Stimulated activated CD8-positive, alpha-beta memory T cell treated with anti-CD3 and anti-CD28 coated beads, Interleukin-2, amount 100 ng/mL, for 1 hour (primary cell): ENCODE measurements at places on chromosomes 1 and 21.
A peak's percentile ranks its signal among the peaks of the same experiment; 100 is the strongest.

- no peak for DNase-seq
These were observed 62.5 kb downstream of the COQ8A start for GRCh38 chr1:227002531-227003049.

- no peak for DNase-seq
These were observed 34.5 kb downstream of the POFUT2 start for GRCh38 chr21:45253180-45253579.

GRCh38 chr1:193123751-193124150 is 1.9 kb downstream of the CDC73 start:
- no peak for DNase-seq

- DNase-seq, result no peak
These were observed 5.9 kb upstream of the PRKAA2 start for GRCh38 chr1:56639211-56639610.

DNA sequence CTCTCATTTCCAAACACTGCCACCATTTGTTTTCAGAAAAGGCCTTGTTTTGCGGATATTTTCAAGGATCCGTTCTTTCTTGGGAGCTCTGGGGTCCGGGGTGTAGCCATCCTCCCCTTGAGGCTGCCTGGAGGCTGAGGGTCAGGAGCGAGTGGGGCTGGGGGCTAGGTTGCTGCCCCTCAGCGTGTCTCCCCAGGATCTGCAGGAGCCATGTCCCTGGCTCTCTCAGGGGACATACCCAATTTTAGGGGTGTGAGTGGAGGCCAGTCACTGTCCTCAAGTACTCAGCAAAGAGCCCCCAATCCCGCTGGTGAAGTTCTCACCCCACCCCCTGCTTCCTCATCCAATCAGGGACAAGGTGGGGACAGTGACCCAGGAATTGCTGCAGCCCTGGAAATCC is 15.0 kb upstream of the PRDM16 start:
- DNase-seq, result no peak

DNA sequence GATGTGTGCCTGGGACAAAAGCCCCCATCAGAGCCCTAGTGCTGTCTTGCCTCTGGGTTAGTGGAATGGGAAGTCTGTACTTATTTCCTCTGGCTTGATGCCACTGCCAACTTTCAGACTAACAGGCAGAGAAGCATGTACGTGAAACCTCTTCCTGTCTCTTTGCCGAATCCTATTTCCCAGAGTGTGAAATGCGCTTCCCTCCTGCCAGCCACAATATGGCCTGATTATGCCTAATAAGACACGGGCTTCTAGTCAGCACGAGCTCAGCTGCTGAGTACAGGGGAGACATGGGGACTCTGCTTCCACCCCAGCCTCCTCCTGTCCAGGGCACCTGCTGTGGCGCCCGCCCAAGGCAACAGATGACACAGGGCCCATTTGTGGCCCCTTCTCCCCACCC is 111.4 kb downstream of the KCND3 start:
- no peak for DNase-seq

DNA sequence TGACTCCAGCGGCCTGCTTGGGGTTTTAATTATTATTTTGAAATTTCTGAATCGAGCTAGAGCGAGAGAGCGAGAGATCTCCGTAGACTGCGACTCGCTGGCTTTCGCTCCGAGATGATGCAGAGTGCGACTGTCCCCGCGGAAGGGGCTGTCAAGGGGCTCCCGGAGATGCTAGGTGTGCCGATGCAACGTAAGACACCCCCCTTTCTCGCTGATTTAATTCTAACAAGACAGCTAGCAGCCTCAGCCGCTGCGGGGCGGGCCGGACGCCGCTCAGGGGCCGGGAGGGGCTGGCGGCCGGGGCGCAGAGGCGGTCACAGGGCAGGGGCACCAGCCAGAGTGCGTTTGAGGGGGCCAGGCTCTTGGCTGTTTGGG is 339 bp downstream of the LHX4 start:
- DNase-seq, result no peak

GRCh38 chr1:71193153-71193552 is 112.3 kb upstream of the ZRANB2 start:
- no peak for DNase-seq

DNA sequence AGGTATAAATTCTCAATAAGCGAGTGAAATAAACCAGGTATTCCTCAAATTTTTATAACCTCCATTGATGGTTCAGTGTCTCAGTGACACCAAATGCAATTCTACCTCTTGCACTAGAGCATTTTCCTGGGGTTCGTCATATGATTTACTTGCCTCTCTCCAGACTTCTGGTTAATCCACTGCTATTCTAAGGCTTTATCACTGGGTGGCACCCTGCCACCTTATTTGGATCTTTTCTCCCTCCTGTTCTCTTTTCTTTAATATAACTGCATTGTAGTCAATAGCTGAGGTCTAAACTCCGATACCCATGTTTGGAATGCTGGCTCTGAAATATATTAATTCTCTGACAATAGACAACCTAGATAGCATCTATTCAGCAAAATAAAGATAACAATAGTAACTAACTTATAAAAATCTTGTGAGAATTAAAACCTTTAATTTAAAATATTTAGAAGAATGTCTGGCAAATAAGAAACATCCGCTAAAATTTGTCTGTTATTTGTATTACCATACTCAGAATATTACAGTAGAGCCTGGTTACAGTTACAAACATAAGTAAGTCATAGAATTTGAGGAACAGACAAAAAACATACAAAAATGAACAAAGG is 436.4 kb downstream of the PLA2G4A start:
- no peak for DNase-seq

DNA sequence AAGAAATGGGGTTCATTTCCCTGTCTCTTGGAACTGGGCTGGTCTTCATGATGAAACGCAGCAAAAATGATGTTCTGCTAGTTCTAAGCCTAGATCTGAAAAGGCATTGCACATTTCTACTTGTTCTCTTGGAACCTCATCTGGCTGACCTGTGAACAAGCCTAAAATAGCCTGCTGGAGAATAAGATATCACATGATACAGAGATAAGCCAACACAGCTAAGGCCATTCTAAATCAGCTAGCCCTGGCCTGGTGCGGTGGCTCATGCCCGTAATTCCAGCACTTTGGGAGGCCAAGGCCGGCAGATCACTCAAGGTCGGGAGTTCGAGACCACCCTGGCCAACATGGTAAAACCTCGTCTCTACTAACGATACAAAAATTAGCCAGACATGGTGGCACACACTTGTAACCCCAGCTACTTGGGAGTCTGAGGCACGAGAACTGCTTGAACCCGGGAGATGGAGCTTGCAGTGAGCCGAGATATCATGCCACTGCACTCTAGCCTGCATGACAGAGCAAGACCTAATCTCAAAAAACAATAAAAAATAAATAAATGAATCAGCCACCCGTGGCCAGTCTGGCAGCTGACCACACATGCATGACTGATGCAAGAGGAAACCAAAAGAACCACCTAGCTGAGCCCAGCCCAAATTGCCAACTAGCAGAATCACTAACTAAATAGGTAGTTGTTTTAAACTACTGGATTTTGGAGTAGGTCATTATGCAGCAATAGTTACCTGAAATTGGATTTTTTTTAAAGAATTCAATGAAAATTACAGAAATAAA is 18.0 kb downstream of the CD244 start:
- DNase-seq, result no peak

GRCh38 chr1:195794225-195794624 is 814.0 kb downstream of the KCNT2 start:
- no peak for DNase-seq

DNA sequence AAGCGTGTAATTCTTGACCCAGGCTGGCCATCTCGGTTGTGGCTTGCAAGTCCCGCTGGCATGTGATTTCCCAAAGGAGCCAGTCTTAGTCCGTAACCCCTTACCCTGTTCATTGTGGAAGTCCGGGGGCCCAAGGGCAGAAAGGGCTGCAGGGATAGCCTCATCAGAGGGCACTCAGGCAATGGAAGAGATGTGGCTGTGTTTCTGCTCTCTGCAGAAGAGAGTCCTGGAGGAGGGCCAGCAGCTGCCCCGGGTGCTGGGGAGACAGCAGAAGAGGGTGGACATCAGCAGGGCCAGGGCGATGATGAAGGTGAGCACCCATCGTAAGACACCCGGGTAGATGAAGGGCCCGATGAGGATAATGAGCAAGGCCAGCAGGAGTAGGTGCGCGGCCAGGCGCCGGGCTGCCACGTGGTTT is 830 bp downstream of the RNF186 start:
- DNase-seq, result no peak

DNA sequence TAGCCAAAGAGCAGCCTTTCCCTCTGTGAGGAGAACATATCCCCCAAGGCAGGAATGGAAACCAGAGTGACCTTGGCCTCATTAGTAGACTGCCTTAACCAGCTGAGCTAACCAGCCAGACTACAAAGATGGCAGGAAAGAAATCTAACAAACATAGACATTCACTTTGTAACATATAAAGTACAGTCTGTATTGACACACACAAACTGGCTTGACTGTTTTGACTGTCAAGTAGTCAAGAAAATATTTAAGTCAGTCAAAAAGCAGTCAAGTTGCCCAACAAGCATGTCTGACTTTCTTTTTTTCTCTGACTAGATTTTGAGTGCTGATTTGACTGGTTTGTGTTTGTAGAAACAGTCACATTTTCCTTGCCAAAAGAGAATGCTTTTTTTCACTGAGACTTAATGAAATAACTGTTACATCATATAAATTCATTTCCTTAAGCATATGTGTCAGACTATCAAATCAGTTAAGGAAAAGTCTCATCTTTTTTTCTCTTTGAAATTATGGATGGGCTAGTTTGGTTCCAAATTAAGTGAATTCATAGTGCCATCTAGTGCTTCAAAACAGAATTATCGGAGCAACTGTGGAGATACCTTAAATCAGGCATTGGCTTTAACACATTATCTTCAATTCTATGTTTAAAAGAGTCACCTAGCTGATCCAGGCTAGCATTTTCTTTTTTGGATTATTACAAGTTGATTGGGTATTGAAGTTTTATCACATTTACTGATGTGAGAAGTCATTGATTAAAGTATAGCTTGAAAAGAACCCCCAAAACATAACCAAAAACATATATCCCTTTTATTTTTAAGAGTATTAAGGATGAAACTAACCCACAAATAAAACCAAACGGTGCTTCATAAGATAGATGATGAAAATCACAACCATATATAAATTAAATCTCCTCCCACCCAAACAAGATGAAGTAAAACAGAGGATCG is 75.0 kb downstream of the ATP6V1G3 start:
- no peak for DNase-seq

- DNase-seq, result peak; percentile 38
These were observed 2.7 kb upstream of the NPHP4 start for GRCh38 chr1:5994713-5995621.

- DNase-seq, result no peak
These were observed 443.1 kb downstream of the TTLL7 start for GRCh38 chr1:83555871-83556270.

- no peak for DNase-seq
These were observed 385.9 kb downstream of the PCP4 start for GRCh38 chr21:40253112-40253511.

- no peak for DNase-seq
These were observed 19.2 kb downstream of the SLC9A1 start for GRCh38 chr1:27135541-27136235.

- no peak for DNase-seq
These were observed 1.1 kb upstream of the GADD45A start for GRCh38 chr1:67683766-67684525.

DNA sequence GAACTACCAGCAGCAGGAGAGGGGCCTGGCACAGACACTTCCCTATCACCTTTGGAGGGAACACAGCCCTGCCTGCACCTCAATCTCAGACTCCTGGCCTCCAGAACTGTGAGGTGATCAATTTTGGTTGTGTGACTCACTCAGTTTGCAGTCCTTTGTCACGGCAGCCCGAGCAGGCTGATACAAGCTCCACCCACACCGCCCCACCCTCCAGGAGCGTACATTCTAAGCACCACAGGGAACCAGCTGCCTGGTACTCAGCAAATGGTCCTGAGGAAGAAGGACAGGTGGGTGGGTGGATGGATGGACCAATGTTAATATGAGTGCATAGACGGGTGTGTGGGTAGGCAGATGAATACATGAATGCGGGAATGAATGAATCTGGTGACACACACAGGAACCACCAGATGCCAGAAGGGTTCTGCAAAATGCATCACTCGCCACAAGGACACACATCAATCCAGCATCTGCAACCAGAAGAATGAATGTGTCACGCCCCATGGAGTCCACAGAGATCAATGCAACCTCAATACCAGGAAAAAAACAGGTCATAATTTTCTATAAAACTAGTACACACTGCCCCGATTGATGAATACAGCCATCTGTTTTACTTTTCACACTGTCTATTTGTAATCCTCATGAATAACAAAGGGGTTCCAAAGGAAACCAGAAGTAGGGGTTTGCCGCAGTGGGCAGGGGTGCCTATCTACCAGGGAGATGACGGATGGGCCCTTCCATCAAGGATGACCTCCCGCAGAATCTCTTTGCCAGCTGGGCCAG is 284.5 kb downstream of the NPHP4 start:
- DNase-seq, result no peak

- no peak for DNase-seq
These were observed 11.3 kb downstream of the NIPAL3 start for GRCh38 chr1:24426744-24427544.

- DNase-seq, result no peak
These were observed 8.4 kb downstream of the CD34 start for GRCh38 chr1:207902566-207902965.

DNA sequence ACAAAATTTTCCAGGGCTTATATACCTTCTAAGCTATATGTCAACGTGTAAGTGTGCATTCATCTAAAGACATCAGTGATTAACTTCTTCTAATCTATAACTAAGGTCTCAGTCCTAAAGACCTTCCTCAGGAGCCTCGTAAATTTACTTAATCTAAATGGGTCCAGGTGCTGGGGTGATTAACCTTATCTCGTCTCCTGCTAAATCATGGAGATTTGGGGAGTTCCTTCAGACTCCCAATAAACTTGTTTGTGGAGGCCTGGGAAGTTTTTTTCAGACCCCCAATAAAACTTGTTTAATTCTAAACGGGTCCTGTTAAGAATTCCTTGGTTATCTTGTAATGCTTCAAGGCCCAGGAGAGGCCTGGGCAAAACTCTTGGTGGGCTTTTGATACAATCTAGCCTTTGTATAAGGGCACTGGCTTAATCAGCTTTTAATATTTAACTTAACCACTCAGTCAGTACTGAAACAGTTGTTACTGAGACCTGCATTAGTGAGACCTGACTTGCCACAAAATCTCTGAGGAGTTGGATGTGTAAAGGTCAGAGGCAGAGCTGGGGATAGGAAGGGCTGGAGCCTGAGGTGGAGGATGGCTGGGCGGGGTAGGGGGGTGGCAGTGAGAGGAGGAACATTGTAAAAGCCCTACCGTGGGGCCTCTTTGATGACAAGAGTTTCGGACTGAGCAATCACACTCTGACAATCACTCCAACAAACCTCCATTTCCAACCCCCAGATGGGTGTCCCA is 6.2 kb upstream of the HMGCS2 start:
- DNase-seq, result no peak

GRCh38 chr1:227321035-227321434 is 2.7 kb upstream of the CDC42BPA start:
- no peak for DNase-seq
